Regular cardiac myocyte (primary cell): ENCODE measurements at places on chromosomes 4 and X. TPM values are rescaled to one million over a fixed set of nuclear protein-coding genes. Genes with fewer than 3 reads are reported as not detected.

Gene ALAS2
- not detected in 2 replicates for total RNA-seq

Gene WDR1
- total RNA-seq = 367 and 725 TPM in 2 replicates

Gene XKRX
- total RNA-seq = under 0.01 and 0.28 TPM in 2 replicates

Gene SSX4
- total RNA-seq = not detected in 2 replicates

Gene GABRG1
- total RNA-seq = not detected in 2 replicates

Gene SLC6A14
- total RNA-seq = not detected in 2 replicates

Gene FAT4
- 4.4 and 11.6 TPM in 2 replicates for total RNA-seq

Gene LYAR
- 8.5 and 28.2 TPM in 2 replicates for total RNA-seq

Gene STOX2
- 0.38 and 1.1 TPM in 2 replicates for total RNA-seq

Gene PRR32
- not detected in 2 replicates for total RNA-seq

Gene SSX2
- total RNA-seq = not detected in 2 replicates

Gene RPS3A
- total RNA-seq = 2,556 and 2,708 TPM in 2 replicates

Gene VCX3B
- total RNA-seq = not detected in 2 replicates

Gene KCND1
- total RNA-seq = 0.56 and 0.58 TPM in 2 replicates

Gene BGN
- 43.9 and 56.4 TPM in 2 replicates for total RNA-seq

Gene CNKSR2
- 2.3 and 3.1 TPM in 2 replicates for total RNA-seq

Gene GAGE2A
- not detected in 2 replicates for total RNA-seq

Gene UCP1
- total RNA-seq = not detected in 2 replicates

Gene CCKAR
- under 0.01 TPM in 1 of 2 replicates, not detected in the other for total RNA-seq
